ENCODE measurements at places on chromosomes 12 and 14. TPM values are rescaled to one million over a fixed set of nuclear protein-coding genes. Genes with fewer than 3 reads are reported as not detected.

Gene SLC8A3
- total RNA-seq, result not detected

- H3K4me1 ChIP-seq, result no peaks in the 10 kb centered on the region
- no peak overlapping the region for H3K4me3 ChIP-seq
- peaks cover 72% of the 10 kb centered on the region for H3K27me3 ChIP-seq
- DNase-seq, result no peak
- H3K27ac ChIP-seq, result no peak overlapping the region
- H3K36me3 ChIP-seq, result no peaks in the 10 kb centered on the region
Observed at GRCh38 chr14:21995332-21995731, 321.7 kb upstream of the OR4E1 start.

GRCh38 chr14:103693515-103693914 lies 21.7 kb downstream of the XRCC3 start:
- no peak overlapping the region for H3K4me3 ChIP-seq
- H3K27me3 ChIP-seq, result no peaks in the 10 kb centered on the region
- peaks cover 14% of the 10 kb centered on the region for H3K4me1 ChIP-seq
- peak; percentile 81 for DNase-seq
- H3K36me3 ChIP-seq, result peaks cover 67% of the 10 kb centered on the region

Gene PIWIL1
- not detected for total RNA-seq

Gene JDP2
- 45.3 TPM for total RNA-seq

GRCh38 chr12:105487963-105488362 lies 157.5 kb downstream of the C12orf75 start:
- H3K27ac ChIP-seq, result no peak overlapping the region
- peaks cover 25% of the 10 kb centered on the region for H3K4me1 ChIP-seq
- H3K36me3 ChIP-seq, result peaks cover 4% of the 10 kb centered on the region
- H3K27me3 ChIP-seq, result no peaks in the 10 kb centered on the region
- H3K4me3 ChIP-seq, result no peak overlapping the region
- no peak for DNase-seq

DNA sequence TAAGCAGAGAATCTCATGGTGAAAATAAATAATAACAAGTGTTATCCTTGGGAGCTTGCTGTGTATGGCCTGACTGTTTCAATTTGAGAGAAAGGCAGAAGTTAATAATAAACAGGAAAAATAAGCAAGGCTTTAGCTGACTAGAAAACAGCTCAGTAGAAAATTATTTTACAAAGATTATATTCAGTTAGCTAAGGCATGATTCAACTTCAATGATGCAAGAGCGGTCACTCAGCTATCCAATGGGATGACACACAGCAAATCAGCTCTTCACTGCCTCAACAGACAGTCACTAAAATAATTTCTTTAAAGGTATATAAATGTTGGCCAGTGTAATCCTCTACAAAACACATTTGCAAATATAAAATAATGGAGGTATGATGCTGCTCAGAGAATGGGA lies 18.6 kb downstream of the GSTZ1 start:
- H3K27me3 ChIP-seq, result no peaks in the 10 kb centered on the region
- no peak overlapping the region for H3K27ac ChIP-seq
- peak; percentile 23 for DNase-seq
- H3K4me3 ChIP-seq, result no peak overlapping the region

Gene ZFC3H1
- 55.3 TPM for total RNA-seq

Gene MANSC4
- not detected for total RNA-seq

GRCh38 chr12:23906329-23906728 lies 43.1 kb downstream of the SOX5 start:
- no peak overlapping the region for H3K27ac ChIP-seq
- no peak overlapping the region for H3K4me3 ChIP-seq
- H3K4me1 ChIP-seq, result no peaks in the 10 kb centered on the region
- peaks cover 6% of the 10 kb centered on the region for H3K36me3 ChIP-seq

- peak overlapping the region; percentile 57 for H3K27ac ChIP-seq
- no peak for DNase-seq
- no peak overlapping the region for H3K4me3 ChIP-seq
Observed at GRCh38 chr12:94170690-94171594, 22.6 kb downstream of the PLXNC1 start.

DNA sequence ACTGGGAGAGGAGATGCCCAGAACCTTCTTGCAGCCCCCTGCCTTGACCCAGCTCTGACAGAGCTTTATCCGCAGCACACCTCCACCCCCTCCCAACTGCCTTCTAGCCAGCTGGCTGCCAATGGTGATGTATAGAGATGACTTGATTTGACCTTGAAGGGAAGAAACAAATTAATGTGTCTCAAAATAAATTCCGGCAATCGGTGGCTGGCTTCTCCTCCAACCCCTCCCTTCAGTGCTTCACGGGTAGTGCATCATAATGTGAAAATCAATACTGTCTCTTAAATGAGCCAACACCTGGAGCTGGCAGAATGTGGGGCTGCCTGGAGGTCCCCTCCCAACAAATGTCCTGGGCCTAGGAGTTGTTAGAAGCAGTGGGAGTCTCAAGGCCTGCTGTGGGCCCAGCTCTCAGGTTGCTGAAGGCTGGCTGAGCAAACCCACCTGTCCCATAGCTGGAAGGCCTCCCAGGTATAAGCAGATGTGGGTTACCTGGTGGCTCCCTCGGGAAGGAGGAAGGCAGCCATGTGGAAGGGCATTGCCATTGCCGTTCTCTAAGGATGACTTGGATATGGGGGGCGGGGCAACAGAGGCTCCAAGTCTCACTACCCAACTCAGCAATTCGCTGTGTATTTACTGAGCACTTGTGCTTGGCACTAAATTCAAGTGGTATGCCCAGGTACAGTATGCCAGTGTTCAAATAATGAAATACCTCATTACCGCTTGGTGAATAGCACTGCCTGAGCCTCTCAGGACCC lies 23.2 kb downstream of the HSPB8 start:
- no peaks in the 10 kb centered on the region for H3K27me3 ChIP-seq
- DNase-seq, result no peak
- no peak overlapping the region for H3K4me3 ChIP-seq
- no peak overlapping the region for H3K27ac ChIP-seq

Gene VIPAS39
- 18.7 TPM for total RNA-seq

GRCh38 chr14:104131968-104132732 lies 6.2 kb upstream of the KIF26A start:
- DNase-seq, result no peak
- H3K27ac ChIP-seq, result no peak overlapping the region
- no peaks in the 10 kb centered on the region for H3K4me1 ChIP-seq
- H3K36me3 ChIP-seq, result no peaks in the 10 kb centered on the region
- peaks cover 64% of the 10 kb centered on the region for H3K27me3 ChIP-seq
- no peak overlapping the region for H3K4me3 ChIP-seq

- peaks cover 53% of the 10 kb centered on the region for H3K4me1 ChIP-seq
- H3K27ac ChIP-seq, result peak overlapping the region; percentile 99
Observed at GRCh38 chr12:13102461-13103195, 839 bp downstream of the GSG1 start.

GRCh38 chr14:49593016-49593415 lies 5.7 kb upstream of the LRR1 start:
- no peak overlapping the region for H3K4me3 ChIP-seq
- no peaks in the 10 kb centered on the region for H3K4me1 ChIP-seq
- H3K36me3 ChIP-seq, result peaks cover 6% of the 10 kb centered on the region
- no peak for DNase-seq
